Transverse colon (tissue), 4 donors: ENCODE measurements at places on chromosomes 11 and 22. TPM values are rescaled to one million over a fixed set of nuclear protein-coding genes. Genes with fewer than 3 reads are reported as not detected.

DNA sequence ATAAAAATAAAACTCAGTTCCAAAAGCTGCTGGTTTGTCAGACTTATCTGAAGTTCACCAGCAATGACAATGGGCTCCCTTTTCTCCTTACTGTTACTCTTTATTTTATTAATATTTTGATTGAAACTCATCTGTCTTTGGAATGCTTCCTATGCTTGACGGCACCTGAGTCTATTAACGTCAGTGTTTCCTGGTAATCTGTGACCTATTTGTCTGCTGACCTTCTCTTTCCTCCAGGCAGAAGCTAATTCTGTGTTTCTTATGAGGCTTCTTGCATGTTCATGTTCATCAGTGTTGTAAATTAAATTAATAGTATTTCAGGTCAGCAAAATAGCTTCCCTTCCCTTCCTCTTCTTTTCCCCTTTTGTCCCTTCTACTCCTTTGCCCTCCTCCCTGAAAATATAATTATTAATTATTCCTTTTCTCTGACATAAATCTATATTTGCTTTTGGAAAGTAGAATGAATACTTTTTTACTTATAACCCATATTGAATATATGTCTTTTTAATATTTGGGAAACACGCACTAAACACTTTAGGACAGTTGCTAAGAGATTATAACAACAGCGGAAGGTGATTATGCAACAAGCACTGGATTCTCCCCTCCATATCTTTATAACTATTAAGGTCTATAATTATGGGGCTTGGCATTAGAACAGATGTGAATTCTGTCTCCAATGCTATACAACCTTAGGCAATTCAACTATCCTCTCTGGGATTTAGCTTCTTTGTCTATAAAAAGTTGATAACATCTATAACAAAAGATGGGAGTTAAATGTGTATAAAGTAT, 32.1 kb upstream of the PCF11 start:
- no peak for DNase-seq

The GVQW3 gene
- 4.4 TPM for total RNA-seq

The PARVA gene
- 82.0 TPM for total RNA-seq

The WDR74 gene
- total RNA-seq, result 29.7 TPM

- no peak for DNase-seq
Measured at GRCh38 chr11:120017582-120018150, 120.2 kb downstream of the TRIM29 start.

The XRRA1 gene
- total RNA-seq, result 10.2 TPM

The FXYD6 gene
- total RNA-seq, result 55.4 TPM

DNA sequence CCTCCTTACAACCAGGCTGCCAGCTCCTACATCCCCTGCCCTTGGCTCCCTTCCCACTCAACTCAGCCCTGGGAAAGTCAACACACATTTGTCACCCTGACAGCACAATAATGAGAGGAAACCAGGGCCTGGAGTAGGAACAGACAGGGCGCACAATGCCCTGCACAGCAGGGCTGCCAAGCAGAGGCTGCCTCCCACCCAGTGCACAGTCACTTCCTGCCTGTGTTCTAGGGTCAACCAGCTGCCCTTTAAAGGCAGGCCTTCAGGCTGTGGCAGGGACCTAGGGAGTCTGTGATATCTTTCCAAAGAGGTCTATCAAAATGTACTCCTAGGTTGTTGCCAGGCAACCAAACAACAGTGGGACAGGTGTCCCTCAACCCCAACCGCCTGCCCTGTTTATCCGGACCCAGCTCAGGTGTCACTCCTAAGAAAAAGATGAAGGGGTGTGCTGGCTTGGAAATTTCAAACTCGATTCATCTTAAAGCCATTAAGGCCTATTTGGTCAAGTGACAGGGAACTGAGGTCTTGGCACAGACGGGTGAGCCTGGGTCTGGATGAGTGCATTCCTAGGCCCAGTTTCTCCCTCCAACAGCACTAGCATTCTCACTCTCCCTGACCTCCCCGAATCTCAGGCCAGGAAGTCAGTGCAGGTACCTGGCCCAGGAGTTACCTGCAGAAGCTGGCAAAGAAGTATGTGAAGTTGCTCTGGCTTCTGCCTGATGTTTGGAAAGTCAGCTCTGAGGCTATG, 110.3 kb upstream of the PITPNB start:
- DNase-seq, result peak; percentile 21

The SEC14L2 gene
- 5.5 TPM for total RNA-seq

The TMEM258 gene
- total RNA-seq, result 34.3 TPM

DNA sequence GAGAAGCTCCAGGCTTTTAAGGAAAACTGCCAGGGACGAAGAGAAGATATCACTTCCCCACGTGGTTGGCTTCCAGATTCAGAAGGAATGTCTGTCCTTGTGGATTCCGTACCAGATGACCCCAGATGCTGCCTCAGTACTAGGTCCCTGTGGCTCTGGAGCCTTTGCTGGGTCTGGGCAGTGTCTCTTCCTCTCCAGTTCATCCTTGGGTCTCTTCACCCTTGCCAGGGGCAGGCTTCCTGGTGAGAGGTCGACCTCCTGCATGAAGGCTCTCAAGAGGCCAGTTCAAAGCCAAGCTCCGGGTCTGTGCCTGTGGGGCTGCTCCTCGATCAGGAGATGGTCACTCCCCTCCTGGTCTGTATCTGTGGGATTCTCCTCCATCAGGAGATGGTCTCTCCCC, 74.7 kb upstream of the B3GAT1 start:
- DNase-seq, result no peak

- DNase-seq, result no peak
Measured at GRCh38 chr22:36938886-36939285, 25.5 kb downstream of the CSF2RB start.

DNA sequence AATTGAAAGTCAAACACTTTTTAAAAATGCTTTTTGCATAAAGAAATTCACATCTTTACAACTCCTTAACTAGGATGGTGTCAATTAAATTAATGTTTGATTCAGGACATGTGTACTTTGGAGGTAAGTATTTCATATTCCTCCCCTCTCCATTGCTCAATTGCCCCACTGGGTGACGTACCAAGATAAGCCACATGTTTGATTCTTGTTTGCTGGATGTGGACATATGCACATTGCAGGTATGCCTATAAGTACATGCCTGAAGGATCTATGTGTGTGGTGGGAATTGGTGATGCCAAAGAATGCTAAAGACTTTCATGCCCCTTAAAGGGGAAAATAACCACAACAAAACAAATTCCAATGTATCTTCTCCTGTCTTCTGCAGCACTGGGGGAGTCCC, 5.8 kb downstream of the CD44 start:
- no peak for DNase-seq

The CACNA1I gene
- total RNA-seq, result 0.14 TPM

DNA sequence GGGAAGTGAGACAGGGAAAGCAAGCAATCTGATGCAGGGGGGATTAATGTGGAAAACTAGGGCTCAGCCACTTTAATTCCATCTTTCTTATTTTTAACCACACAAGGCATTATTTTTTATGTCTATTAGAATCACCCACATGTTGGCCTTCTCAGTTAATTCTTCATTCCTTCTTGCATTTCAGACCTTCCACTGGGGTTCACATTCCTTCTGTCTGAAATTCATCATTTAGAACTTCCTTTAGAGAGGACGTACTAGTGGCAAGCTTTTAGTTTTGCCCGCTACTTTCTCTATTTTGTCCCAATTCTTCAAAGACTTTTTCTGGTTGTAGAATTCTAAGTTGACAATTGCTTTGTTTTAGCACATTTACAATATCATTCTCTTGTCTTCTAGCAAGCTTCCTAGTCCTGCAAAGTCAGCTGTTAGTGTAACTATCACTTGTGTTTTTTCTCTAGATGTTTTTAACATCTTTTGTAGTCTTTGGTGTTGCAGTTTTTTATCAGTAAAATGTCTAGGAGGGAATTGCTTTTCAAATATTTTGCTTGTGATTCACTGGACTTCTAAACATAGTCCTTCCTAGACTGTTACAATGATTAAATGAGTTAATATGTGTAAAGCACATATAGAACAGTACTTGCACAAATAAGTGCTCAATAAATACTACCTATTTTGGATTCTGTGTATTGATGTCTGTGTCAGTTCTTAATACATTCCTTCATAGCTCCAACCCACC, 5.5 kb upstream of the NNMT start:
- DNase-seq, result no peak

DNA sequence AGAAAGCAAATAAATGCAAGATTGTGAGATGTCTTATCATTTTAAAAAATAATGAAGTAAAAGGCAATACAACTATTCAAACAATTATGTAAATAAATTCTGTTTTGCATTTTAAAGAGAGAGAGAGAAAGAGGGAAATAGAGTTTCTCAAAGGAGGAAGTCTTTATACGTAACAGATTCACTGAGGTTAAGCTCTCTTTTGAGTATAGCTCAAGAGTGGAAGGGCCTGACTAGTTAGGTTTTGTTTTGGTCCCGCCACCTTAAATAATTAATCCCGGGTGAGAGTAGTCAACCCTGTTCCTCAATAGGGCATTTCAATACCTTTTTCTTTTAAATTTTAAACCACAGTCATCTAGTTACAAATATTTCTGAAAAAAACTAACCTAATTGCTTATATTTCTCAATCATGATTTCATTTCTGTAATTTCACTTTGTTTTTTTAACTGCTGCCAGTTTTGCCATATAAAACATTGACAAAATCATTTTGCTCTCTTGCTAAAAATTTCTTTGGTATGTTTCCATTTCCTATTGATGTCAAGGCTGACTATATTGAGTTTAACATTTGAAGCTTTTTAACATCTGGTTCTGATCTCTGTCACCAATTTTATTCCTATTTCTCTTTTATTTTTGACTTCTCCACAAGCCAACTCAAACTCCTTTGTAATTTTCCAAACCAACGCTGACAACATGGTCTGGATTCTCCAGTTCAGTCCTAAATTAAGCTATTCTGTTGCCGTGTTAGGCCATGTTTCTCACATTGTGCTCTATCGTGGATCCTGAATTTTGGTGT, 10.3 kb downstream of the OR10D3 start:
- no peak for DNase-seq

- peak; percentile 62 for DNase-seq
Measured at GRCh38 chr11:44036811-44037657, 10.7 kb upstream of the ACCSL start.

DNA sequence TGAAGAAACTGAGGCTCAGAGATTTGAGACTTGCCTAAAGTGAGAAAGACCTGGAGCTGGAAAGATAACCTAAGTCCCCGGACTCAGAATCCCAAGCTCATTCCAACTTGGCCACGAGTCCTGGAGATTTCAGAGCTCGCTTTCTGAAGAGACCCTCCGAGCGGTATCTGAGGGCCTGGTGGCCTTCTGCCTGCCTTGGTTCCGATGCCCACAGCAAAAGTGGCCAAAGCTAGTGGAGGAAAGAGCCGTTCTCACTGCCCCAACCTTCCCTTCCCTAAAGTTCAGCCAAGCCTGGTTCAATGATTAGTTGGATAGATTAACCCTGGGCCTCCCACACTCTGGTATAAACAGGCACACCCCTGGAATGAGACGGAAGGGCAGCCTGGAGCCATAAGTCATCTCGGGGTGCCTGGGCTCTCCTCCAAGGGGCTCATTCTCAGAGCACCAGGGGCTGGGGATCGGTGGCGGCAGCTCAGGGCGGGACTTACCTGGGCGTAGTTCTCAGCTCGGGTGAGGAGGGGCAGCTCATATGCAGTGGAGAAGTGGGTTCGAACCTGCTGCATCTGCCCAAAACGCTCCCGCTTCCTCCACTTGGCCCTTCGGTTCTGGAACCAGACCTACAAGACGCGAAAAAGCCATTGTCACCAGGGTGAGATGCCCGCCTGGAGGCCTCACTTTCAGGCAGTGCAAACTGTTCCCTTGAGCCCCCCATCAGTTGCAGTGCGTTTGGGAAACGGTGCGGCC, 42.8 kb downstream of the ALX4 start:
- no peak for DNase-seq

DNA sequence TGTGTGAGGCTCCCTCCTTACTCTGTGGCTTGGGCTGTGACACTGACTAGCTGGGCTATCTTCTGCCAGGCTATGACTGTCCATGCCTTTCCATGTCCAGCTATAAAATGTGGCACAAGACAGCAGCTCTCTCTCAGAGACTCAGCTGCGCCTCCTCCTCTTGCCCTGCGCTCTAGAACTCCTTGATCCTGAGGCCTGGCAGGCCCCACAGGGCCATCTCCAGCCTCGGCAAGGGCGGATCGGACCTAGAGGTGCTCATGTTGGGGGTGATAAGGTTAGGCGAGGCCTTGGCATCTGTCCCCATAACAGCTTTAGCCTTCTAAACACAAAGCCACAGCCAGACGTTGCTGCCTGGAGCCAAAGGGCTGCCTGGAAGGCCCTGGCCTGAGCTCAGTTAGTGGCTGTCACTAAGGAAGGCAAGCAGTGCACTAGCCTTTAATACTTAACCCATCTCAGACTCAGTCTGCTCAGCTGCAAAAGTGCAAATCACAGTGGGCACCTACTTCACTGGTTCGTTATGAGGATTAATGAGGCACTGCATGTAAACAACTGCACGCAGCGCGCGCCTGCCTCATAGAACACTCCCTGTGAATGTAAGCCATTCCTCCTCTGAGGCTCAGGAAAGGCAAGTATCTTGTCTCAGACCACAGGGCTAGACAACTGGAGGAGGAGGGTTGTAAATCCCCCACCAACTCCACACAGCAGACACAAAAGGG, 1.2 kb downstream of the GUCD1 start:
- peak; percentile 29 for DNase-seq

- no peak for DNase-seq
Measured at GRCh38 chr11:108926841-108927577, 262.1 kb downstream of the DDX10 start.

DNA sequence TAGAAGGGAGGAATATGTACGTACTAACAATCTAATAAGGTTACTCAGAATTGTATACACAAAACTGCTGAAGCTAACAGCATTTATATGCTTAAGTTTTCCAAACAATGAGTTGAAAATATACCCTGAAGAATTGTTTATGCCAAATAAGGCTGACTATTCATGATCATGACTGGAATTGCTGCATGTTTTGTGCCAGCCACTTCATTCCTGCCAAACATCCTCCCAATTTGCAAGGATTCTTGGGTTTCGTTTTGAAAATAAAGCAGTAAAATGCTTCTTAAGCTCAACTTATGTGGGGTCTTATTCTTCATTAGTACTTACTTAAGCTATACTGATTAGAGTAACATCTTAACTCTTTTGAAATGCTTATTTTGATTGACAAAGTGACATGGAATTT, 149.0 kb downstream of the SPON1 start:
- no peak for DNase-seq

DNA sequence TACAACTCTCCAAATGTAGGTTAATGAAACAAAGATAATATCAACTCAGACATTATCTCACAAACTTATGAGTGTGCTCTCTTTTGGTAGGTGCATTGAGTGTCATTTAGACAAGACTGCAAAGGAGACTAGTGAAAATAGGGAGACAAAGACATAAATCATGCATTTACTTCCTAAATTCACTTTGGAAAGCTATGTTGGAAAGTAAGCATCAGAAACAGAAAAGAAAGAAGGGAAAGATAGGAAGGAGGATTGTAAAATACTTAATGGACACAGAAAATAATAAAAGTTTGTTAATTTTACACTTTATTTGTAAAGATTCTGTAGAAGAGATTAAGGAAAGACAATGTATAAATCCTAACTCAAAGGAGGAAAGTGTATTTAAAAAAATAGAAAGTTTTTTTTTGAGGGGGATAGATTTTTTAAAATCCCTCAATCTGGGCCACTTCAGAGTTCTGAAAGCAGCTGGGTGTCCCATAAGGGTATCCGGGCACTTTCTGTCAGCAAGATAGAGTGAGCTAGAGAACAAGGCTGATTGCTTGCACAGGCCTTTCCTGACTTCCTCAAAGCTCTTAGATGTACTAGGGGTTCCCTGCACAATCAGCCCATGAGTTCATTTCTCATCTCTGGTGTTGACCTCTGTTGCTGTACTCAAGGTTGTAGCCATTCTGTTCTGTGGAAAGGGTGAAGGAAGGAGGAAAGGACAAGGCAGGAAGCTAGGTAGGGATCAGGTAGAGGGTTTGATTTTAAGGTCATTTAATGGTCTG, 22.4 kb upstream of the RDX start:
- no peak for DNase-seq
